Spleen (tissue), 13 donors: ENCODE measurements at places on chromosomes 16 and 17. TPM values are rescaled to one million over a fixed set of nuclear protein-coding genes. Genes with fewer than 3 reads are reported as not detected.

The CFAP97D1 gene
- 0.19 TPM for total RNA-seq

The CSNK2A2 gene
- total RNA-seq = 52.7 TPM

- DNase-seq = no peak
Observed at GRCh38 chr17:40197550-40197949, 20.3 kb downstream of the RAPGEFL1 start.

- DNase-seq = no peak
Observed at GRCh38 chr17:75245011-75245410, 16.4 kb downstream of the GGA3 start.

The ERN2 gene
- not detected for total RNA-seq

GRCh38 chr16:23676924-23677480, 1.7 kb upstream of the PLK1 start:
- DNase-seq = no peak

DNA sequence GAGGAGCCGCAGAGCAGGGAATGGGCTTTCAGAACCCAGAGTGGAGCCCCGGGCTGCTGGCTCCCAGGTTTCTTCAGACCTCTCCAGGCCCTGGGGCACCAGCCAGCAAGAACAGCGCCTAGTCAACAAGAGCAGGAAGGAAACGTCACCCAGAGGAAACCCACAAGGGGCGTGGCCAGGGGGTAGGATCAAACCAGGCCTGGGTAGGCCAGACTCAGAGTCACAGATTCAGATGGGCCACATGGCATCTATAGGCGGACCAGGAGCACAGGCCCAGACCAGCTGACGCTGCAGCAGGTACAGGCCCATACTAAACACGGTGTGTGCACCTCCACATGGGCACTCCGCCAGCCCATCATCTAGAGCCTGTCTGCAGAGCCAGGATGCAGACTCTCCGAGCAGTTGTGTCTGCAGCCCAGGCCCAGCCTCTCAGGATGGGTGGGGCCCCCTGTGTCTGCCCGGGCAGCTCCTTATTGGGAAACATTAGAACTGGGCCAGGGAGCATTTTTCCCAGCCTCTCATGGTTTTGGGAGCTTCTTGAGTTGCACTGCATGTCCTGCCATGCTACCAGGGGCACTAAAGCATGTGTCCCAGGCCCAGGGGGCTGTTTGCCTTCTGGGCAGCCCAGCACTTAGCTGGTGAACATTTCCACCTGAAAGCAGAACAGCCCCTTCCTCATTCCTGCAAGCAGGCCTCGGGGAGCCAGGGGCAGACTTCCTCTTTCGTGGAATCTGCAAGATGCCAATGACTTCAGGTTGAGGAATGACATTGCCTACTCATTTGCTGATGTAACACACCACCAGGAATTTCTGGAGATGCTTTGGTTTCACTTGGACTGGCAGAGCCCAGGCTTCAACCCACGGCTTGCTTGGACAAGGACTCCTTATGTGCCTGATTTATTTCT, at the start of gene NLRP1:
NLRP1 (minus strand) TSS at position 127 of the 904 bp plus-strand sequence. CDS start 552 bp downstream, outside the sequence.
- DNase-seq = peak; percentile 98

DNA sequence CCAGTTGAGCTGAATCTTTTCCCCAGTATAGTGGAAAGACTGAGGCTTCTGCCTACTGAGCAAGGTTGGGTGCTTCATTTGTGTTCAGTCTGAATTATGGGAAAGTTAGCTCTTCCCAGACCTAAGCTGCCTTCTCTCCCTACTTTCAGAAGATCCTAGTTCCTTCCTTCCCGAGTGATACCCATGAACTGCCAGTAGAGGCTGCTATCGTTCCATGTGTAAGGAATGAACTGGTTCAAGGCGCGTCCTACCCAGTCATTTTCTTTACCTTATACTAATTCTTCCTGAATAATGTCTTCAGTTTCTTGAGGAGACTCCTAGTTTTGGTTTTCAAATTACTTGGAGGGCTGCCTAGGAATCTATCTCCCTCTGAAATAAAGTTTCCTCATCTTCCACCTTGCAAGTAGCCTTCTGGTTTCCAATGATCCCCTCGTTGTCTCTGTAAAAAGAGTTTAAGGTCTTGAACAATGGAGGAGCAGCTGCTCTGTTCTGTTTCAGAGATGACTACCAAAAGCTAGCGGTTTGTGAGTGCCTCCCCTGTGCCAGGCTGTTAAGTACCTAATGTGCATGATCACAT, 934 bp upstream of the AOC2 start:
- peak; percentile 12 for DNase-seq

GRCh38 chr16:17633181-17633951, 162.6 kb upstream of the XYLT1 start:
- no peak for DNase-seq

The MEFV gene
- total RNA-seq = 47.5 TPM

The GH1 gene
- not detected for total RNA-seq
